ENCODE measurements at places on chromosomes 5 and 9.

DNA sequence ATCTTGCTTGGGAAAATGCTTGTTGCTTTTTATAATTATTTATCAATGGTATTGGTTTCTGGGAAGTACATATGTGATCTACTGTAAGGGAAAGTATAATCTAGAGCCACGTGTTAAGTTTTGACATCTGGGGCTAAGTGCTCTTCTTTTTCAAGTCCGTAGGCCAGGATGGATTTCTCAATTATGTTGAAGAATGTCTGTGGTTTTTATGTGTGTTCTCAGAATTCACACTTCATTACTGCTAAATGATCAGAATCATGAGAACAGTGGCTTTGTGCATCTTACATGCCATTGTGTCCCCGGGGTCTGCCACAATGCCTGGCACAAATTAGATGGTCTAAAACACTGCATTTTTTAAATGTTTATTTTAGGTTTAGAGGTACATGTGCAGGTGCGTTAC, 14.5 kb upstream of the AUH start:
- DNase-seq: no peak

DNA sequence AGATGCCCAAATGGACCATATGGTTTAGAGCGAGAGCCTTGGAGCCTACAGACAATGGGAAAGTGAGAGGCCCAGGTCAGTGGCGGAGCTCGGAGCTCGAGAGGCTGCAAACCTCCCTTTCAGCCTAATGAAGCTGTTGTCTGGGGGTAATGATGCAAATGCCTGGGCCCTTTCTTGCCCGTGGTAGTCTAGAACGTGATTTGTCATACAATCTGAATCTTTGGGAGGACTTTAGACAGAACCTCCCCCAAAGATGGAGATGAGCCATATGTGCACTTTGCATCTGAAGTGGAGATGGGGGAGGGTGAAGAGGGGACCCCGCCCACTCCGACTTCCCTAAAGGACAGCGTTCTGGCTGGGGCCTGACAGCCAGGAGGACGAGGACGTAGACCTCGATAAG, 10.3 kb upstream of the NEUROG1 start:
- DNase-seq: no peak

GRCh38 chr5:40384782-40385390, 294.8 kb upstream of the PTGER4 start:
- no peak for DNase-seq

- DNase-seq: no peak
These were observed 136.2 kb downstream of the CDH6 start for GRCh38 chr5:31329715-31330114.

DNA sequence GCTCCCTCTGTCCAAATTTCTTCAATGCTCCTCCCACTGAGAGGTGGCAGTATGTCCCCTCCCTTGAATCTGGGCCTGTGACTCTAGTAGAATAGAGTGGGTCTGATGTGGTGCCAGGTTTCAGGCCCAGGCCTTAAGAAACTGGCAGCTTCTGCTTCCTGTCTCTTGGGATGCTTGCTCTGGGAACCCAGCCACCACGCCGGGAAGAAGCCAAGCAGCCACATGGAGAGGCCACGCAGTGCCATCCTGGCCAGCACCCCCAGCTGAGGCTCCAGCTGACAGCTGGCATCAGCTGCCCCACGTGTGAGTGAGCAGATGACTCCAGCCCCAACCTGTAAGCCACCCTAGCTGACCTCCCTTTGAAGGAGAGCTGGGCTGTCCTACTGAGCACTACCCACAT, 7.3 kb upstream of the TSPAN17 start:
- DNase-seq: no peak

- DNase-seq: no peak
These were observed 35.8 kb downstream of the PHF2 start for GRCh38 chr9:93612052-93612795.

GRCh38 chr5:156380848-156381247, 53.9 kb downstream of the SGCD start:
- DNase-seq: no peak

GRCh38 chr9:121694001-121694400, 42.6 kb downstream of the DAB2IP start:
- DNase-seq: no peak

GRCh38 chr5:142295960-142296860, 28.6 kb downstream of the SPRY4 start:
- DNase-seq: no peak

GRCh38 chr9:80435591-80435990, 863.8 kb downstream of the TLE4 start:
- no peak for DNase-seq

- DNase-seq: no peak
These were observed 4.5 kb upstream of the CD274 start for GRCh38 chr9:5445886-5446285.

DNA sequence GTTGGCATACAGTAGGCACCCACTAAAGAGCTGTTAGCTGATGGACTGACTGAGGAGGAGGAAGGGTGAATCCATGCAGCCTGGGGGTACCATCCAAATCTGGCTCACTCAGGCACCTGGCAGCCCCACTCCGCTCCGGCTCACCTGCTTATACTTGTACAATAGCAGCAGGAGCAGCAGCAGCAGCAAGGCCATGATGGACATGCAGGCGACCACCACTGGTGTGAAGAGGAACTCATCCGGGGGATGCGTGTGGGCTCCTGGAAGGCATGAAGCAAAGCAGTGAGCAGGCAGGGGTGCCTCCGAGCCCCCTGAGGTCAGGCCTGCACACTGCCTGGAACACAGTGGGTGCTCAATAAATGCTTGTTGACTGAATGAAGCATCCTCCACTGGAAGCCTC, 18.3 kb downstream of the CSF1R start:
- no peak for DNase-seq

GRCh38 chr9:20391208-20391607, 231.1 kb downstream of the MLLT3 start:
- DNase-seq: no peak

DNA sequence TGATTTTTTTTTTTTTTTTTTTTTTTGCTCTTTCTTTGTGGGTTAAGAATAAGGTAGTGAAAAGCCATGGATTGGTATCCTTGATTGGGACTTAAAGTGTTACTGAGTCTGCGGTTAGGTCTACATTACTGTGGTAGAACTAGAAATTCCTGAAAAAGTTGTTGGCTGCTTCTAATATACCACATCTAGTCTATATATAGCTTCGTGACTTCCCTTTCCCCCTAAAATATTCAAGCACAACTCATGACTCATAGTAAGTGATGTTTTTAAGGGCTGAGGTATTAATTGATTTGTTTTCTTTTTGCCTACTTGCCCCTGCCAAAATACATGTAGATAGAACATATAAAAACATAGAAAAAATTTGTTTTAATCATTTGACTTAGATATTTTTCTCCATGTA, 247.6 kb downstream of the TMEM232 start:
- DNase-seq: no peak

GRCh38 chr5:58849921-58850667, 267.2 kb downstream of the RAB3C start:
- DNase-seq: no peak

DNA sequence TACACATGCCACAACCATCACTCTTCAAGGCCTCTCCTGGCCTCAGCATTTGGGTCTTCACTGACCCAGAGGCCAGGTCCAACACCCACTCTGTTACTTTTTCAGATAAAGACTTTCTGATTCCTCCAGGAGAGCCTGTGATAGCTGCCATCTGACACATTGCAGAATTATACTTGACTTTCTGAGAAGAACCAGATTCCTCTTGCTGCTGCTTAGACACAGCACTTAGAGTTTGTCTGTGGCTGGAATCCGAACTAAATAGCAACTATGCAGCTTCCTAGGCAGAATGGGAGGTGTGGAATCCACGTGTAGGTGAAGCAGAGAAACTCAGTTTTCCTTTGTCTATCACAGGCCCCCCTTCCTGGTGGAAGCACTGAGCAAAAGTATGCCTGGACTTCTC, 344.7 kb upstream of the SLC30A5 start:
- DNase-seq: no peak

- DNase-seq: no peak
These were observed 52.3 kb downstream of the NTNG2 start for GRCh38 chr9:132214027-132214622.

- DNase-seq: no peak
These were observed 3.9 kb downstream of the GCNT4 start for GRCh38 chr5:75048457-75048953.

DNA sequence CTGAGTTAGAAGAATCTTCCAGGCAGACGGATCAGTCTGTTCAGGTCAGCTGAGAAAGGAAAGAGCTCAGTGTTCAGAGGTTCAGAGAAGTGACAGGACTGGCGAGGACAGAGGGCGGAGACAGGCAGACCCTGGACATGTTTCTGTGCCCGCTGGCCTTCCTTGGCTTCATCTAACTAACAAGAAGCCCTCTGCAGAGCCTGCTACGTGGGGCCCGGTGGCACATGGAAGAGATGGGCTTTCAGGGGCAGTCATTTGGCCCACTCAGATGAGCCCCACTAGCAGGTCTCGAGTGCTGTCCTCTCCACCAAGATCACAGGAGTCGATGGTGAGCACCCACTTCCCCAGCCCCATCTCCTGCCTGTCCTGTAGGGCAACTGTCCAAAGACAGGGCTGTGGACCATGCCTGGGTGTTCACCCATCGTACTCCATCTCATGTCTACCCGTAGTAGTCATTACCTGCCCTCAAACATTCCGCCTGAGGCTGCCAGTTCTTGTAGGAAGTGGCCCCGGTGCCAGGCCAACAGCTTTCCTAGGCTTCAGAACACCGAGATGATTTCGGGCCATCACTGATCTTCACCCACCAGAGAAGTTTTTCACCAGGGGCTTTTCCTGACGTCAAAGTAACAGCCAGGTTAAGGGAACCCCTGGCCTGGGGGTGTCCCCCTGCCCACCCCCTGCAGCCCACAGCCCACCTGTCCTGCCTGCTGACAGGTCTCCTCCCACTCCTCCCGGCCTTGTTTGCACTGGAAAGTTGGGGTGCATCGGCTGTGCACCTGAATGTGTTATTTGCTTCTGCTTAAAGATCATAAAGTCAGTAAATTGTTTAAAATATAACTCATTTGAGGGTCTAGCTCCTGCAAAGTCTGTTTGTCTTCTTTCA, 14.0 kb downstream of the IRX2 start:
- DNase-seq: no peak

DNA sequence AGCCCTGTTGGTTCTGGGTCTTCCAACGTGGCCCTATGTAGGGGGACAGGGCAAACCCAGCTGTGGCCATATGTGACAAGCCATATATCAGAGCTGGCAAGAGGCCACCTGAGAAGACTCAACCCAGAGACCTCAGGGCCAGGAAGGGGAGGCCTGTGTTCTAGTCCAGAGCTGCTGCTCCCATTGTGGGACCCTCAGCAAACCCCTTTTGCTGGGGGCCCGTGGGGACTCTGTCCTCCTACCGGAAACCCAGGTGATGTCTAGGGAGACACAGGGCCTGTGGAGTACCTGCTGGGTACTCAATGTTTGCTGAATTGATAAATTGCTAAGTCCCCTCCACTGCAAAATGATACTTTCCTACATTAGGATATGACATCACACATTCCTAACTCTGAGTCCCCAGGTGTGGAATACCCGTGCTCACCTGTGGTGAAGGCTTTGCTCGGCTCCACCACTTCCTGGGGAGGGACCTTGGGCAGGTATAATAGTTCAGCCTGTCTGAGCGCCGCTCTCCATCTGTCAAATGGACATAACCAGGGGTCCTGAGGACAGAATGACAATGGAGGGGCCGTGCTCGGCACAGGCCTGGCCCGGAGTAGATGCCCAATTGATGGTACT, 38.4 kb upstream of the ASS1 start:
- no peak for DNase-seq

GRCh38 chr9:132806723-132807421, 71.2 kb downstream of the AK8 start:
- DNase-seq: no peak

GRCh38 chr5:73031839-73032238, 76.0 kb downstream of the FCHO2 start:
- no peak for DNase-seq

GRCh38 chr9:74645007-74645639, 148.0 kb downstream of the RORB start:
- no peak for DNase-seq

GRCh38 chr5:94276751-94277150, 341.7 kb downstream of the KIAA0825 start:
- no peak for DNase-seq

DNA sequence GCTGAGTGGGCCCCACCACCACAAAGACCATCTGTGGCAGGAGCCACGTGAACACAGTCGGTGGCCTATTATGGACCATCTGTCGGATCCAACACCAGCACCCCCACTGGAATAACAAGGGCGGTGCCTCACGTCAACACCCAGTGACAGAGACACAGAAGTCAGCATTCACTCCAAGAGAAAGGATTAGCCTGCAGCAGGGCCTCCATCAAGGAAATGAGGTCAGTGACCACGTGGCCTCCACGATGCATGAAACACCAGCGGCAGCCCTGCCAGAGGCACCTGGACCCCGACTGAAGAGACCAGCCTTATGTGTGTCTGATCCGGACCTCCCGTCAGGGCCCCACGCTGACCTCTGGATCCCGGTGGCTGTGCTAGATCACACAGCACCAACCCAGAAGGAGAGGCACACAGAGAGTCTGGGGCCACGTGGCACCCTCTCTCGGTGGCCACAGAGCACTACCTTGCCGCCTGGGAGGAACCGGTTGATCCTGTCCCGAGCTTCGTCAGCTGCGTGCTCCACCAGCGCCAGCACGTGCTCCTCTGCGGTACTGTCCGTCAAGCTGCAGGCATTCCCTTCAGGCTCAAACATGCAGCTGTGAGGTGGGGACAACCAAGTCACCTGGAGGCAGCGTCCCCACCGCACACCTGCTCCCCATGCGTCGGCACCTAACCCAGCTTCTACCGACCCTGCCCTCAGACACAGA, 9.0 kb downstream of the BRD9 start:
- DNase-seq: no peak

All from stimulated activated CD4-positive, alpha-beta T cell treated with anti-CD3 and anti-CD28 coated beads, Interleukin-15, amount 100 ng/mL, for 24 hours (primary cell).